Amniotic epithelial cell (primary cell): ENCODE measurements at places on chromosomes 1 and 21.
A peak's percentile ranks its signal among the peaks of the same experiment; 100 is the strongest.

DNA sequence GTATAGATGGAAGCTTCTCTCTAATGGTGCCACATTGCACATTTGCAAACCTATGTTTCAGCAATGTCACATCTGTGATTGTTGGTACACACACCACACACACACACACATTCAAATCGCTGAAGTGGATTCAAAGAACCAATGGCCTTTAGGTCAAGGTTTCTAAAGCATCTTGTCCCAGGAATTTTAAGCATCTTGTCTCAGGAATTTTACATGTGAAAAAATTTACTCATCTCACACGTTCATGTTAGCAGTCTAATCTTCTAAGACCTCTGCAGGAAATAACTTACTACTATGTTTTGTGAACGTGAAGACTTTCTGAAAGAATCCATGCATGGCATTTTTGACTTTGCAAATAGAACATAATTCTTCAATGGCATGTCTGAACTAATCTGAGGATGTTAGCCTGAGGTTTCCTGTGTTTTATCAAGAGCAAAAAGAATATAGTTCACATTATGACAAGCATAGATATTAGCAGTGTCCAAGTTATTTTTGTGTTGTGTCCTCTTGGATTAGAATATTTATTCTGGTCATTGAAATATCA is 125.1 kb downstream of the CYYR1 start:
- peak; percentile 54 for DNase-seq

- peak; percentile 71 for DNase-seq
Measured at GRCh38 chr1:201481761-201482493, 12.9 kb upstream of the PHLDA3 start.

- DNase-seq, result no peak
Measured at GRCh38 chr1:28905921-28906666, 8.3 kb upstream of the EPB41 start.

GRCh38 chr1:103489935-103490334 is 35.6 kb upstream of the RNPC3 start:
- peak; percentile 56 for DNase-seq

GRCh38 chr1:42692911-42693310 is 10.7 kb downstream of the YBX1 start:
- no peak for DNase-seq
